ENCODE measurements at places on chromosomes 4 and X.

DNA sequence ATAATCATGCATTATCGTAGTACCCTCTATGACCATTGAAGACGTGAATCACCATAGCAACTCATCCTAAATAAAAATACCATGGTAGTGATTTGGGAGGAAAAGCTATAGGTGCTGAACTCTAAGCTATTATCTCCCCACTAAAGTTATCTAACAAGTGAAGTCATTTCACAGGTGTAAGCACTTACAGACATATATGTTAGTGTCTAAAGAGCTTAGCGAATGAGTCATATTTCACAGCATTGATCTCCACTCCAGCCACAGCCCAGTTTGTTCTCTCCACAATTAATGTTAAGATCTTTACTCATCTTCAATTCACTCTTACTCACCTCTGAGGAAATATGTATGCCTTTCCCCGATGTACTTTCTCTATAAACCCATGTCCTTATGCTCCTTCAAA lies 57.0 kb downstream of the DCAF8L1 start:
- no peak for DNase-seq

GRCh38 chr4:110753466-110753865 lies 130.6 kb upstream of the PITX2 start:
- DNase-seq, result no peak

- no peak for DNase-seq
Observed at GRCh38 chr4:81130569-81130968, 84.5 kb downstream of the PRKG2 start.

- no peak for DNase-seq
Observed at GRCh38 chr4:183989461-183989860, 84.4 kb downstream of the STOX2 start.

DNA sequence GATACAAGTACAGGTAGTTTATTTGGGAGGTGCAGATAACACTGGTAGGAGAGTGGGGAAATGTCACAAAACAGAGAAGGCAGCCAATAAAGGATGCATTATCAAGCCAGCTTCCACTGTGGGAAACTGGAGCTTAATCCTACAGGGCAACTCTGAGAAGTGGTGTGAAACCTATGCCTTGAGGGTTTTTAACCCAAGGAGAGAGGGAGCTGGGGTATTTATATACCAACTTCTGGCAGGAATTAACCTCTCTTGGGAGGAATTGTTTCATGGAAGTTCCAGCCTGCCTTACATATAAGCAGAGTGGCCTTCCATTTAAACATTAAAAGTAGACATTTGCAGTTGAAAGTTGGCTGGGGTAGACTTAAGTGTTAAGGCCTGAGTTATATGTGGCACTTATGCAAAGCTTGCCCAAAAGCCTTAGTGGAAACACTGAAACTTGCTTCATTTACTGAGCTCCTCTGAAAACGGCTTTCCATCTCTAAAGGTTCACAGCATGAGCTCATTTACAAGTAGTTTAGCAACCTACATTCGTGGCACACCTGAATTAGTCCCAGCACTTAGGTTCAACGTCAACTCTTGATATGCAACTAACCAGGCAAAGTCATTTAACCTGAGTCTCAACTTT lies 19.2 kb downstream of the MAGEB17 start:
- DNase-seq, result no peak

DNA sequence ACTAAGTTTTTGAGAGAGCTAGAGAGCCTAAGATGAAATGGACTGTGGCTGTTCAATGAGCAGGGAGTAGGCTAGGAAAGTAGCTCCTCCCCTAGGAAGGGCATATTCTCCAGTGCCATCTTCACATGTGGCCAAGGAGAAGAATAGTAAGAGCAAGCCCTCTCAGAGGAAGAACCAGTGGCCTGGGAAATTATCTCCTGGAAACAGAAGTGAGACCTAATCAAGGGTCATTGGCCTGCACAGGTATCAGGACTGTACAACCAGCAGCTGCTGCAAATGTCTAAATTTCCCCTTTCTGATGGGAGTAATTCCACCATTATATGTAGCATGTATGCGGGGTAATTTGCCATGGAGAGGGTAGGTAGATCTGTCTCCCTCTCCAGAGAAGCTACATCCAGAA lies 334.8 kb upstream of the RASGEF1B start:
- no peak for DNase-seq

- DNase-seq, result no peak
Observed at GRCh38 chr4:184375027-184375426, 99.3 kb downstream of the IRF2 start.

- no peak for DNase-seq
Observed at GRCh38 chr4:87377816-87378215, 13.2 kb downstream of the HSD17B11 start.

- DNase-seq, result no peak
Observed at GRCh38 chrX:21946925-21947641, 6.6 kb downstream of the SMS start.

- DNase-seq, result peak; percentile 62
Observed at GRCh38 chr4:36399762-36400353, 118.4 kb downstream of the DTHD1 start.

DNA sequence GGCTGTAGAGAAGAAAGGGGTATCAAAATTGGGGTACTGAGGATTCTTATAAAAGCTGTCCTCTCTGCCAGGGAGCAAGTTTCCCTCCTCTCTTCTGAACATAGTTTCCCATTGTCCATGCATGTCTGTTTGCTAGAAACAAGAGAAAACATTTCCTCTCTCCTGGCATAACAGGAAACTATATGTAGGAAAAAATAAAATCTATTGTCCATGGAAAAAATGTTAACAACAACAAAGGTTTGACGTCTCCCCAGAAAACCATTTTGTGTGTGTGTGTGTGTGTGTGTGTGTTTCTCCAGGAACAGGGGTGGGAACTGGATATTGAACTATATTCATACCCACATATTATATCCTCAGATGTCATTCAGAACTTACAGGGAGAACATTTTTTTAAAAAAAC lies 107.2 kb downstream of the GASK1B start:
- no peak for DNase-seq

DNA sequence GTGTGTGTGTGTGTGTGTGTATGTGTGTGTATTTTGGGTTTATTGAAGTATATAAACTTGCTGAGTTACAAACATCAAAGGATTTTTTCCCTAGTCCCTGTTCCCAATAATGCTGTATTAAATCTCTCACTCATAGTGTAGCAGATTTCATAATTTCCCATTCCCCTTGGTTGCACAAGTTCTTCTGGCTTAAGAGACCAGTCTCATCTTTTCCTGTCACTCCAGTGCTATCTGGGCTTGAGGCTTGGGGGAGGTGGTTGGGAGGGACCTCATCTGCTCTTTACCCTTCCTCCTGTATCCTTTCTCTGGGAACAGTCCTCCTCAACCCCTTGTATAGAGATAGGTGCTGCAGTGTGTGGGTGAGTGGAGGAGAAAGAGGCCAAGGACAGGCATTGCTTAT lies 285.4 kb upstream of the BOD1L1 start:
- DNase-seq, result no peak

DNA sequence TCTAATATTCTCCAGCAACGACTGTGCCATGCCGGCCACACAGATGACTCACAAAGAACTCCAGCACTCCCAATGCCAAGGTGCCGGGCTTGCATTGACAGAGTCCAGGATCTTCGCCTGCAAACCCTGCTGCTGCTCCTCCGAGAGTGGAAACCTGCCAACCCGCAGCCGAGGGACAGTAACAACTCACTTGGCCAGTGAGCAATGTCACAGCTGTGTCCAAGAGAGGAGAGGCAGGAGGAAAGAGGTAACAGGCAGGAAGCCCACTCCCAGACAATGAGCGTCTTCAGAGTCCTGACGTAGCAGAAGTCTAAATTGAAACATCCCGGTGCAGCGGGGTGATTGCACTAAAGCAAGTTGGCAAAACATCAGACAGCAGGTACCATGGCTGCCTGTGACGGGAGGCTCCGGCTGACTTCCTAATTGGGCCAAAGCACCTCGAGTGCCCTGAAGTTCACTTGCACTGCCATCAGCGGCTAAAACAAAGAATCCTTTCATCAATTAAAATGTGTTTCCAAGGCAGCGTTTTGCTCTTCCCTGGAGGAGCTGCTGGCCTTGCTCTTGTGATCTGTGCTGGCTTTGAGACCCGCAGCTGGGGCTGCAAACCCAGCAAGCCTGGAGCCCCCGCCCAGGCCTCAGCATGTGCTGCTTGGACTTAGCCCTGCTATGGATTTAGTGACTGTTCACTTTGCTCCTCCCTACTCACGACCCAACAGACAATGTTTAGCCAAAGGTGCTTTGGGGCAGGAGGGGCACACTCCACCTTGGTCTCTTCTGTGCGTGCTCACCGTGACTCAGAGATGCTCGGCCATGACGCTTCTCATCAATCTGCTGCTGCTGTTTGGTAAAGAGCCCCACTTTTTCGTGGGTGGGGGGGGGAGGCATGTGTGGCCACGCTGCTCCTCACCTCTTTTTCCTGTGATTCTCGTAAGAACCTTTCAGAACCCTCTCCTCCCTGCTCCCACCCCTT lies 36.5 kb downstream of the DCTD start:
- no peak for DNase-seq

GRCh38 chrX:133723930-133724329 lies 261.5 kb downstream of the GPC3 start:
- no peak for DNase-seq

- DNase-seq, result no peak
Observed at GRCh38 chr4:6116696-6117285, 83.6 kb downstream of the JAKMIP1 start.

DNA sequence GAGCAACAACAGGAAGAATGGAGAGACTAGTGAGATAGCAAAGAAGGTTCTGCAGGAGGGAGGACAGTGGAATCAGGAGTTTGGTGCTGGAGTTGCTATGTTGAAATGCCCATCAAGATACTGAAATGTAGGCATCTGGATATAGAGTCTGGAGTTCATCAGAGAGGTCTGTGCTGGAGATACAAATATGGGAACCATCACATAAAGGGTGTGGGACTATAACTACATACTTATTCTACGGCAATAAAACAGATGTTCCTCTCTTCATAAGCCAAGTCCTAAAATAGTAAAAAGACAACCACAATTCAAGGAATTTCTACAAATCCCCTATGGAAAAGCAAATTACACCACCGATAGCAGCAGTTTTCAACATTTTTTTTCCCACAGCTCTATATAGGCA lies 1.6 kb downstream of the MED14 start:
- no peak for DNase-seq

DNA sequence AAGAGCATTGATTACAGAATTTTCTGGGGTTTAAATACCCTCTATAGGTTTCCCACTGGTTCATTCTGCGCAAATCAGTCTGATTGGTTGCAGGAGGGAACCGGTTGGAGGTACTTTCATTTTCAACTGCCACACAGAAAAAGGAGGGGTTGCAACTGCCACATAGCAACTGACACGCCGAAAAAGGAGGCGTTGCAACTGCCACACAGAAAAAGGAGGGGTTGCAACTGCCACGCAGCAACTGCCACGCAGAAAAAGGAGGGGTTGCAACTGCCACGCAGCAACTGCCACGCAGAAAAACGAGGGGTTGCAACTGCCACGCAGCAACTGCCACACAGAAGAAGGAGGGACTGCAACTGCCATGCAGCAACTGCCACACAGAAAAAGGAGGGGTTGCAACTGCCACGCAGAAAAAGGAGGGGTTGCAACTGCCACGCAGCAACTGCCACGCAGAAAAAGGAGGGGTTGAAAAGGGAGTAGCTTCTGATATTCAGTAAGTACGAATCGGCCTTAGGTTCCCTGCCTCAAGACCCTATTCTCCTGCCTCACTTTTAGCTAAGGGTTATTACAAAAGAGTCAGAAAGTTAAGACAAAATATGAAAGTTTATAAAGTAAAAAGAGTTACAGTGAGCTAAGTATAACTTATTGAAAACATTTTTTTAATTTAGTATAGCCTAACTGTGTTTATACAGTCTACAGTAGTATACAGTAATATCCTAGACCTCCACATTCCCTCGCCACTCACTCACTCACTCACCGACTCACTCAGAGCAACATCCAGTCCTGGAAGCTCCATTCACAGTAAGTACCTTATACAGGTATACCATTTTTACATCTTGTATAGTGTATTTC lies 431.8 kb downstream of the KCTD8 start:
- no peak for DNase-seq

DNA sequence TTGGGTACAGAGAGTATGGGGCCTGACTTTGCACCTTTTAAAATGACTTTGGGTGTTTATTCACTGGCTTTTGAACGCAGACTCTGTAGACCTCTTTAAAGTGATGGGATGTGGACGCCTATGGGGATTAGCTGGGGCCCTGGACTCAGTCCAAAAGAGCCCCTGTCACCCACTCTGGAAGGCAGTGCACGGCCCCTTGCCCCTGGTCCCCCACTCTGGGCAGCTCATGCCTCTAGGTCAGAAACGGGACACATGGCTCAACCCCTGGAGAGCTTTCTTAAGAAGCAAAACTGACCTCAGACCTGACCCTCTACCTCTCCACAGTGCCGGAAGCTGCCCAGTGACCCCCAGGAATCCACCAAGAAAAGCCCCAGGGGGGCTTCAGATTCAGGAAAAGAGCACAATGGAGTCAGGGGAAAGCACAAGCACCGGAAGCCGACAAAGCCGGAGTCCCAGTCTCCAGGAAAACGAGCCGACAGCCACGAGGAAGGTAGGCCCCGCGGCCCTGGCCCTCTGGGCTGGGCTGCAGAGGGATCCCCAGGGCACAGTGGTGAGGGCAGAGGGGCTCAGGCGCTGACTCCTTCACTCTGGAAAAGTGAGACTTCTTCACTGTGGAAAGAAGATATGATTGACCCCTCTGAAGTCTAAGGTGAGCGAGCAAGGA lies 38.4 kb downstream of the BCORL1 start:
- DNase-seq, result no peak

GRCh38 chrX:40746521-40746920 lies 11.2 kb upstream of the MED14 start:
- DNase-seq, result no peak

- no peak for DNase-seq
Observed at GRCh38 chr4:186939226-186939625, 215.6 kb upstream of the FAT1 start.

DNA sequence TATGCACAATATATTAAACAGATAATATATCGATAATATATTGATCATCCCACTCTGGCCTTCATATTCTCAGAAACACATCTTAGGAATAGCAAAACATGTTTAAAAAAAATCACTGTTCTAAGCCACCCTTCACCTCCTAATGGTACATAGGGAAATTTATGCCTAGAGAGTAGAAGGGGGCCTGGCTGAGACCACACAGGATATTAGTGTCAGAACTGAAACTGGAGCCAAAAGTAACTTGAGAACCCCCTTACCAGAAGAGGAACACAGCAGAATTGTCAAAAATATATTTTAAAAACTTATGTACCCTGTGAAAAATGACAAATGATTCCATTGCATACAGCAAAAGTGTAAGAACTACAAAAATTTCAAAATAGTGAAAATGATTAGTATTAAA lies 173.1 kb downstream of the VSIG4 start:
- no peak for DNase-seq

DNA sequence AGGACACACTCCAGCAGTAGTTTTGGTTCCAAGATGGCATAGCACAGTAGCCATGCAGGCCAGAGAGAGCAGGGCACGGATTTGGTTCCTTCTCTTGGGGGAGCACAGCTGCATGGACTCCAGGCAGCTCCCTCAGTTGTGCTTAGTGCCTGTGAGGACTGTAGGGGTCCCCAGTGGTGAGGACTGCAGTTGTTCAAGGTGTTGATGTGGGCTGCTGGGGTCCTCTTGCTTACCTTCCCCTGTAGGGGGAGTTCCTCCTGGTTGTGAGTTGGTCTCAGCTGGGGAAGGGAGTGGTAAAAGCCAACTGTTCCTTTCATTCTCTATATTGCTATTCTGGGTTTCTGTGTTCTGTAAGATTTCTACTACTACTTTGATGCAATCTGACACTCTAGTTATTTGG lies 606.5 kb downstream of the MAGEB5 start:
- no peak for DNase-seq
